ENCODE measurements at places on chromosomes 3 and 15. TPM values are rescaled to one million over a fixed set of nuclear protein-coding genes. Genes with fewer than 3 reads are reported as not detected.
A peak's percentile ranks its signal among the peaks of the same experiment; 100 is the strongest.

GRCh38 chr3:59401924-59402323, 352.1 kb upstream of the CFAP20DC start:
- DNase-seq = no peak

DNA sequence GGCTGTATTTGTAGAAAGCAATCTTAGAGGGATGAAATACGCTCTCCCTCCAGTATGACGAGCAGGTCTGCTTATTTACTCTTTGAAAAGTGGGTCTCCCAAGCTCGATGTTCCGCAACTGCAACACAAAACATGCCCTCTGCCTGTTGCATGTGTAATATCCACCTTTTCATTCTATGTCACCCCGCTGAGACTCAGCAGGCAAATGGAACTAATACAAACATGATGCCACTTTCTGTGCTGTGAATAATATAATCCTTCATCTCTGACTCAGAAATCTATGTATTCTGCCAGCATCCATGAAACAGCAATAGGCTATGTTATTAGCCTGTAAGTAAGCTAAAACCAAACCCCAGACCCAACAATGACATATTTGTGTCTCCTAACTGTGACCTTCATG, 200.8 kb upstream of the TMCO5A start:
- no peak for DNase-seq

- peak; percentile 84 for DNase-seq
These were observed 7.3 kb upstream of the ZBTB38 start for GRCh38 chr3:141360888-141361598.

DNA sequence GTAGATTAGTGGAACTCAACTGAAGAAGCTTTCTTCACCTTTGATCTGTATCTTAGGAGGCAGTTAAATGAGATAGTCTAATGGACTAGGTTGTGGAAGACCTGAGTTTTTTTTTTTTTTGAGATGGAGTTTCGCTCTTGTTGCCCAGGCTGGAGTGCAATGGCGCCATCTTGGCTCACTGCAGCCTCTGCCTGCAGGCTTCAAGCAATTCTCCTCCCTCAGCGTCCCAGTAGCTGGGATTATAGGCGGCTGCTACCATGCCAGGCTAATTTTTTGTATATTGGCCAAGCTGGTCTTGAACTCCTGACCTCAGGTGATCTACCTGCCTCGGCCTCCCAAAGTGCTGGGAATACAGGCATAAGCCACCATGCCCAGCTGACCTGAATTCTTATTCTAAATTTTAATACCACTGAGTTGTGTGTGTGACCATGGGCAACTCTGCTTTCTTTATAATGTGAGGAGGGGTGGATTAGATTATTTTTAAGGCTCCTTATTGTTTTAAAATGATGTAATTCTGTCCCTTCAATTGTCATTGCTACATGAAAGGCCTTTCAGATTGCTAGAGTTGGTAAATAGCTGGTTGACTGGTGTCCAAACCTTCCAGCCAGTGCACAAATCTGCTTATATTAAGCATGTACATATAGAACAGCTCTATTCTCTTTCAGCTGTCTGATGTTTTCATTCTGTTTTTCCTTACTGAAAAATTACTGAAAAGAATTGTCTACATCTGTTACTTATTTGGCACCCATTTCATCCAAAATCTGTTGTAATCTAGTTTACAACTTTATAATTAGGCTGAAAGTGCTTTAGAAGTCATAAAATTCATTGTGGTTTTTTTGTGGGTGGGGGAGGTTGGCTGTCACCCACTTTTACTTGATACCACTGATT, 2.3 kb downstream of the LNP1 start:
- peak; percentile 17 for DNase-seq

GRCh38 chr15:76682259-76682658, 222.9 kb downstream of the SCAPER start:
- no peak for DNase-seq

DNA sequence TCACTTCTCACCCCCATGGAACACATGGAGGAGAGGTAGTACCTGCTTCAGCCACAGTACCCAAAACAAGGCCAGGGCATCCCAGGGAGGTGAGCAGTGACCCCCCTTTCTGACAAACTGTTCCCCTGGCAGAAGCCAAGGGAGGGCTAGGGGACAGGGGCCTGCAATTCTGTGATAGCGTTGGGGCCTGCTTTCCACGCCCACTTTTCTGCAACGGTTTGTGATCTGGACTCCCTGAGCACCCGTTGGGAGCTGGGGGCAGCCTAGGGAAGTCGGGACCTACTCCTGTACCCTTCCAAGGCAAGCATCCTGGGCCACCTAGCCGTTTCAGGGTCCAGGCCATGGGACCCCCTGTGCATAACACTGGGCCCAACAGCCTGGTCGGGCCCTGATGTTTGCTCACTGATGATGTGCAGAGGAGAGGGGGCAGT, 996 bp upstream of the DNAJA4 start:
- DNase-seq = no peak

- DNase-seq = no peak
These were observed 370.1 kb downstream of the NR2F2 start for GRCh38 chr15:96700555-96700954.

GRCh38 chr3:106635271-106635670, 742.0 kb upstream of the CCDC54 start:
- DNase-seq = no peak

GRCh38 chr15:42267286-42267685, 5.7 kb upstream of the GANC start:
- no peak for DNase-seq

DNA sequence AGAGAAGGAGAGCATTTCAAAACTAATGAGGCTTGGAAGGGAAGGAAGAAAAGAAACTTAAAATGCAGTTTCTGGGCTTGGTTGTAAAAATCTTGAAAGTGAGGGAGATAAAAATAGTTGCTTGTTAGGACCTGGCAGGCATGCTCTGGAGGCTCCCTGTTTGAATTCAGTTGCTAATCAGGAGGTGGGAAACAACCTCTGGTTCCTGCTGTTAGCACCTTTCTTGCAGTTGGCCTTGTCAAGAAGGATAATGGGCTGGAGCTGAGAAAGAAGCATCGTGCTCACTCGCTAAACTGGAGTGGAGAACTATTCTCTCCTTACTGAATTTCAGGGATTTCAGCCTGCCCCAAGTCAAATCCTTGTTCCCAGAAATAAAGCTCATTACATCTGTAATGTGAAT, 23.4 kb downstream of the SNAPC5 start:
- DNase-seq = no peak

DNA sequence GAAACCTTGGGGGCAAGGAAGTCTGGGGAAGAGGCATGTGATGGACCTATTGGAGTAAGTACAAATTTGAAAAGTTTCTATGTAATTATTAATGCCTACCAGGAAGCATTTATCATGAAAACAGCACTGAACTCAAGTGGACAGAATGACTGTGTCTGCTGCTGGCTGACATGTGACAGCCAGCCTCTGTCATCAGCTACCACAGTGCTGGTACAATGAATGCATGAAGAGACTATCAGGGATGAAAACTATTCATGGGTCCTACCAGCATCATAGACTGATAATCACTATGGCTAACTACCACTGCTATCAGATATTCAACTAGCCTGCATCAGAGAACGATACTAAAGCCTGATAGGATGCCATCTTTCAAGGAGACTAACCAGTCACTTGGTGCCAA, 193.5 kb downstream of the RAP2B start:
- no peak for DNase-seq

DNA sequence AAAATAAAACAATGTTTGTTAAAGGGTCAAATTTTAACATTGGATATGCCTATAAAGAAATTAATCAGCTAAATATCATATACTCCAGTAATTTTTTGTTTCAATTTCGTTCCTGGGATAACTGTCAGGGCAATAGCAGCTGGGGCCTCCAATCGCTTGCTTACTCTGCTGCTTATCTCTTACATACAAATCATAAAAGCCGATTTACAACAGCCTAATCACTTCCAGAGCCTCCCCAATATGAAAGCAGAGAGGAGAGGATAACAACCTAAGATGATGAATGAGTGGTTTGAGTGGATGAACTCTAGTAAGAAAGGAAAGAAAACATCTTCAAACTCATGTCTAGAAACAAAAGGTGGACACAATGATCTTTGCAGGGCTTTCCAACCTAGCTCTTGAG, 80.7 kb upstream of the PSMD6 start:
- DNase-seq = no peak

DNA sequence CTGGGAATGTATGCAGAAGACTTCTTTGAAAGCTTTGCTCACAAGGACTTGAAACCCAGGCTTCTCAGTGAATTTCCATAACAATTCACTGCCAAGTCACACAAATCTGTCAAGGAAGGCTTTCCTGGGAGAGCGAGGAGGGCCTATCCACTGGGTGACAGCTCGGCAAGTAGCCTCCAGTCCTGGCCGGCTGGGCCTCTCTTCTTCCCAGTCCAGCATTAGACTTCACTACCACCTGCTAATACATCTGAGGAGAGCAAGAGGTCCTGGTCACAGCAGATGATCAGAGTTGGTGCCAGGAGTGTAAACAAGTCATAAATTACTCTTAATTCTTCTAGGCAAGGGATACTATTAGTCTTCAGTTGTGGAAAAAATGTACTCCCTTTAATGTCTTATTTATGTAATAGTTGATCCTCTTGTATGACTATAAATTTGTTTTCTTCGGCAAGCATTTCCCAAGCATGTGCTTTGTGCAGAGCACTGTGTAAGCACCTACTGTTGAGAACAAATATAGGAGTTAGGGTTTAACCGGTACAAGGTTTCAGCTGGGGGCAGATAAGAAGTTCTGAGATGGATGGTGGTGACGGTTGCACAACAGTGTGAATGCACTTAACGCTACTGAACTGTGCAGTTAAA, 162.9 kb downstream of the VGLL4 start:
- DNase-seq = peak; percentile 96

GRCh38 chr3:112761062-112761638, 85.5 kb downstream of the CD200R1L start:
- no peak for DNase-seq

- no peak for DNase-seq
These were observed 59.1 kb downstream of the TRPM7 start for GRCh38 chr15:50627351-50628055.

GRCh38 chr3:149411583-149411982, 34.1 kb upstream of the TM4SF1 start:
- DNase-seq = no peak

DNA sequence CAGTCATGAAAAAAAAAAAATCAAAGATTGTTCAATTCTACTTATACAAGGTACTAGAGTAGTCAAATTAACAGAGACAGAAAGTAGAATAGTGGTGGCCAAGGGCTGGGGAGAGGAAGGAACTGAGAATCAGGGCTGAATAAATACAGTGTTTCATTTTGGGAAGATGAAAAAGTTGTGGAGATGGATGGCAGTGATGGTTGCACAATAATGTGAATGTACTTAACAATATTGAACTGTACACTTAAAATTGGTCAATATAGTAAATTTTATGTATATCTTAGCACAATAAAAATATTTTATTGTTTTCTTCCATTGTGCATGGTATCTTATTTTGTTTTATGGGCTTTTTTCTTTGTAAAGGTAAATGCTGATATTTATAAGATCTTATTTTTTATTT, 262.2 kb upstream of the AGTR1 start:
- DNase-seq = no peak

DNA sequence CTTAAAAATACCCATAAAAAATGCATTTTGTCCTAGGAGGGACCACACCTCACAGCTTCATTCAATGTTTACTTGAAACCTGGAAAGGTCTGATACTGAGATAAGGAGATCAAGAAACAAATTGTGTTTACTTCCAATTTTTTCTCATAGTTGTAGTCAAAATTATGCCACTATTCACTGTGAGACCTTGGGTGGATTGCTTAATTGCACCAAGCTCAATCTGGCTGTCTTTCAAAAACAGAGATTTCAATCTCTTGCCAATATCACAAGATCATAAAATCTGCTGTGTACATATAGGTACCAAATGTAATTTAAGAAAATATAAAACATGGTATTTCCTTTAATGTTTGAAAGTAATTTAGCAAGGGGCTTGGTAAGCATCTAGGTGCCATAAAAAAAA, 186.4 kb upstream of the THBS1 start:
- DNase-seq = no peak

DNA sequence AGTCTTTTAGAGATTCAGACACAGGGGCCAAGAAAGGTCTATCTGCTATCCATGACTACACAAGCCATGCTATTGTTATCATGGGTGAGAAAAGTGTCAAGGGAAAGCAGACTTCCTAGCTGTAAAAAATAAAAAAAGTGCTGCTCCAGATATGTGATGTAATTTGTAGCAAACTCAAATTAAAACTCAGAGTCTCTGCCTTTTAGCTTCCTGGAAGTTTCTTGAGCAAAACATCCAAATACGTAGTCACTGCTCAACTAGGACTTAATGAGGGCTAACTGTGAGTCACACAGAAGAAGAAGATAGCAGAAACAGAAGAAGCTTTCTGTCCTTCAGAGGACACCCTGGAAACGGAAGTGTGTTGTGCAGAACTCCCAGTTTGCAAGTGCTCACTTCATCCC, 393.4 kb upstream of the NR2F2 start:
- DNase-seq = no peak

DNA sequence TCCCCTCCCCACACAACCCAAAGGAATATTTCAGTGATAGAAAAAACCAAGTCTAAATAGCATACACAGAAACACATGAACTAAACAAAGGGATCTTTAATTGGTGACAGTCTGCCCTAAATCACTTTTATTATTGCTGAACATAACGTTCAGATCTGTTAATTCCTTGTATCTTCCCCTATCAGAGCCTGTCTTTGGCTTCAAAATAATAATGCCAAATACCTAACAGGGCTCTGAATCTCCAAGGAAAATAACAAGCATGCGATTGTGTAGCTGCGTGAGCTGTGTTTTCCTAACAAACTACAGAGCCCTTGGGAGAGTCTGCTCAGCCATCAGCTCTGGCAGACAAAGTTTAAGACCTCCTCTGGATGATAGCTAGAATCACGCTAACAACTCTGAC, 1010.1 kb downstream of the ROBO1 start:
- peak; percentile 56 for DNase-seq

- DNase-seq = no peak
These were observed 269.2 kb downstream of the MECOM start for GRCh38 chr3:169394316-169394715.

Gene TGM4
- polyA plus RNA-seq = 0.28 TPM

Gene LTF
- polyA plus RNA-seq = 6.6 TPM

Gene TRPM1
- not detected for polyA plus RNA-seq

Gene PDZRN3
- 83.0 TPM for polyA plus RNA-seq

Gene PLSCR5
- polyA plus RNA-seq = not detected

Gene SLC35G2
- 2.9 TPM for polyA plus RNA-seq

Gene GNAT1
- polyA plus RNA-seq = not detected

Gene ATP11B
- 32.8 TPM for polyA plus RNA-seq

Gene ALDH1A2
- polyA plus RNA-seq = 44.1 TPM

Gene C3orf85
- not detected for polyA plus RNA-seq

Gene HGD
- 0.50 TPM for polyA plus RNA-seq

Gene TTC21A
- polyA plus RNA-seq = 1.6 TPM

Gene PTH1R
- polyA plus RNA-seq = 11.4 TPM

Gene HRG
- polyA plus RNA-seq = not detected

Measured in muscle of leg (tissue), 16 donors.